ENCODE measurements at places on chromosomes 2 and 18.

DNA sequence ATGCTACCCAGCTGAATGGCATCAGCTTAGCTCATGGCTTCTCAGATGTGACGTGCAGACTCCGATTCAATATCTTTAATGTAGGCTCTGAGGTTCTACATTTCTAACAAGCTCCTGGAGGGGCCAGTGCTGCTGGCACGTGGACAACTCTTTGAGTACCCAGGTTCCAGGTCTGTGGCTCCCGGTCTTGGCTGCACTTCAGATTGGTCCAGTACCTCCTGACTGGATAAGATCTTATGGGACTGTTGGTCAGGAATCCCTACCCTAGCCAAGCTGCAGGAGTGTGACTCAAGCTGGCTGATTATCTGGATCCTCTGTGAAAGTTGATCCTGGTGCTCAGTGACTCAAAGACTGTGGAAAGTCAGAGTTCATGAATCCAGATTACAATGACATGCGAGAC lies 222.1 kb downstream of the ANKRD30B start:
- no peak for DNase-seq

- DNase-seq = no peak
Measured at GRCh38 chr2:160582490-160583145, 89.0 kb upstream of the RBMS1 start.

DNA sequence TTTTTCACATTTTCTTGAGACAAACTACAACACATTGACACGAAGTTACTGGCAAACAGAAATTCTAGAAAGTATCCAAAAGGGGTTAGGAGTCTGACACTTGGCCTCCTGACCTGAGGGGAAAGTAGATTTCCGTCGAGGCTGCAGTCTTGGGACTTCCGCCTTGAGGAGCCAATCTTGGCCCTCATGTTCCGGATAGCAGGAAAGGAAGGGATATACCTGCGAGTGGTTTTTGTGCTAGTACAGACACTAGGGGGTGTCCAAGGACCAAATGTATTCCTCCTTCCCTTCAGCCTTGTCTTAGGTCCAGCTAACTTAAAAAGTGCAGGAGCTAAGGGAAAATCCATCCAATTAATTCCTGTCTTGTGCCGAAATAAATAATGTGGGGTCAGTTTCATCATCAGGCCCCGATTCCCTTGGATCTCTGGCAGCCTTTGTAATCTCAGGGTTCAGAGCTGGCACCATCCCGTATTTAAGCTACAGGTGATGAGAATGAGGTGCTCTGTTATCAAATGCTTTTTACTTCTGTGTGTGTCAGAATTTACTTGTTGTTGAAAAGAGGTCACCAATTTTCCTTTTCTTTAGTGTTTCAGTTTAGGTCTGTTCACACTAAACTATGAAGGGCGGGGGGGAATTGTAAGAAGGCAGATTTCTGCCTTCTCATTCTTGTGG lies 330.2 kb upstream of the FANCL start:
- DNase-seq = peak; percentile 50

GRCh38 chr2:133248264-133248663 lies 320.0 kb downstream of the NCKAP5 start:
- no peak for DNase-seq

DNA sequence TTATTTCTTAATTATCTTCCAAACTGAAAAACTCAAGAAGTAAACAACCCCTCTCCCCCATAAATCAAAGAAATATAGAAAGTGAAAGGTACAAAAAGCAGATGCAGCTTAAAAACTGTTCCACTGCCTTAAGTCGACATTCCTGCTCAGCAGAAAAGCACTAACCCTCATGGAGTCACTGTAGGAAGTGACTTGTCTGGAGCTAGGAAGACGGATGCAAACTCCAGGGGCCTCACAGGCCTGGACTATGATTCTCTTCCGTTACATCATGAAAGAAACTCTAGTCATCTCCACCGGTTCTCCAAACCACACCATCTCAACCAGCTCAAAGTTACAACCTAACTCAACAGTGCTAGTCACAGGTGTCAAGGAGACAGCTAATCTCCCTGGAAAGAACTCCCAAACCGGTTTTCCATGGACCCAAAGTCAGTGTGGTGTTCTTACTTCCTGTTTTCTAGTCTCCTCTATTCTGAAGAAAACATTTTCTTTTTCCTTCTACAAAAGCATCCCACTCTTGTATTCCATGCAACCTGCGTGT lies 128.4 kb downstream of the PIEZO2 start:
- DNase-seq = no peak

DNA sequence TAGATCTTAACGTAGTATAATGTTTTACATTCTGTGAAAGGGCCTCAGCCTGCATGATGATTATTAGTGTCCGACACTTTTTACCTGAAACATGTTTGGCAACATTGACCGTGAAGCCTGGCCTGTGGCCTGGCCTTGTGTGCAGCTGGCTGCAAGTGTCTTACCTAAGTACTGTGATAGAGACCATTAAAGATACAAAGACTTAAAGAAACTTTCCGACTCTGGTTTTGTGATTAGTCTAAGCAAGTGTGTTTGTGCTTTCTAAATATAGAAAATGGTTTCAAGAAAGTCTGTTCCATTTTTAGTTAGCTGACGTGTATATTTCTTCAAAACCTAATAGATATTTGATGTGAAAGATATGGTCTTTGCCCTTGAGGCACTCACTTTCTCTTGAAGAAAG lies 601.8 kb downstream of the LRP1B start:
- DNase-seq = no peak

DNA sequence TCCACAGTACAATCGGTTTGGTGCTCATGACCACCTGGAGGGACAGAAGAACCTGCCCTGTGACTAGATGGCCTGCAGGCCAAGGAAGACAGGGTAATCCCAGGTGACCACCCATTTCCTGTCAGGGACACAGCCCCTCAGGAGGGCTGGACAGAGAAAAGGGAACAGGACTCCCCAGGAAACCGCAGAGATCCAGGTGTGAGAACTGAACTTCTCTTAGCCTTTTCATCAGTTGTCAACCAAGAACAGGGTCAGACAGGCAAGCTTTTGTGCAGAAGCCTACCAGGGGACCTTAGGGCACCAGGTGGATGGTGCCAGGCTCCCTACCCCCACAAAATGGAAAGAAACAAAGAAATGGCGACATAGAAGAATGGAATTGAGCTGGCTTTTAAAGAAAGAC lies 132.3 kb downstream of the HDAC4 start:
- DNase-seq = no peak

DNA sequence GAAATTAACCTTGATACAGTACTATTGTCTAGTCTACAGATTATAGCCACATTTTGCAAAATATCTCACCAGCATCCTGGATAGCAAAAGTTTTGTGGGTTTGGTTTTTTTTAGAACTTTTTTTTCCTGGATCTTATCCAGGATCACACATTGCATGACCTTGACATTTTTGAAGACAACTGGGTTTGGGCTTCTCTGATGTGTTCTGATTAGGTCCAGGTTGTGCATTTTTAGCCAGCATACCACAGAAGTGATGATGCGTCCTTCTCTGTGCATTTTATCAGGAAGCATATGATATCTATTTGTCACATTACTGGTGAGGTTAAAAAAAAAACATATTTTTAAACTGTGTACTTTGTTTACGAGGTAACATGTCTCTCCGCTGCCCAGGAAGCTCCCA lies 221.0 kb upstream of the OSR1 start:
- DNase-seq = no peak

DNA sequence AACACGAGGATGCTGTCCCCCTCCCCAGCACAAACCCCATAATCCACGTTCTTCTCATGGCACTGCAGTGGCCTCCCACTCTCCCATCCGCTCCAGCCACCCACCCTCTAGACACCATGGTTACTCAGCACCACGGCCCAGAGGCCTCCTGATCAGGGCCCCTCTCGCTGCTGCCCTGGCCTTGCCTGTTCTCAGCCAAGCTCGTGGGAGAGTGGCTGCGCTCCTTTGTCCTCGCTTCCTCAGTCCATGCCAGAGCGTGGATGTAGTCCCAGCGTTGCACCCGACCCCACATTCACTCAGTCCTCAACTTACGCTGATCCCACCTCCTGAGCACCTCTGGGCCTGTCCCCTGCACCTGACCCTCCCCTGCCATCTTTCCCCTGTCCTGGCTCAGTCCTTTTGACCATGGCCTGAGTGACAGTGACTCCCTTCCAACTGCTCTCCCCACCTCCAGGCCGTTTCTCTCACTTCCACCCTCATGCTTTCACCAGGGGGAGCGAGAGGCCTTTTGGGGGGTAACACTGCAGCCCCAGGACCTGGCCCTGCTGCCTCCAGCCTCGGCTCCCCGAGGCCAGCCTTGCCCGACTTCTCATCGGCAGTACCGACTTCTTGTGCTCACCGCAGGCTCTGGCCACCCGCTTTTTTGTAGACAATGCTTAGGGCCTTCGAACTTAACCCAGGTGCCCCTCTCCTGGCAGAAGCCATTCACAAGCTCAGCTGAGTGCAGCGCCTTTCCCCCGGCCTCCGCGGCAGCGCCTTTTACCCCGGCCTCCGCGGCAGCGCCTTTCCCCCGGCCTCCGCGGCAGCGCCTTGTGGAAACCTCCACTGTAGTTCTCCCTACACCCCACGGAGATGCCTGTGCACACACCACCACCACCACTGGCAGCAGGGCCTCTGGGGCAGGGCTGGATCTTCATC lies 131.4 kb downstream of the CLIP4 start:
- no peak for DNase-seq

All from HepG2 (cell line).